Stimulated activated CD8-positive, alpha-beta memory T cell treated with anti-CD3 and anti-CD28 coated beads, Interleukin-7, amount 100 ng/mL, for 1 hour (primary cell): ENCODE measurements at places on chromosomes 4 and X.

- DNase-seq, result no peak
These were observed 98.3 kb upstream of the CXXC4 start for GRCh38 chr4:104593019-104593418.

DNA sequence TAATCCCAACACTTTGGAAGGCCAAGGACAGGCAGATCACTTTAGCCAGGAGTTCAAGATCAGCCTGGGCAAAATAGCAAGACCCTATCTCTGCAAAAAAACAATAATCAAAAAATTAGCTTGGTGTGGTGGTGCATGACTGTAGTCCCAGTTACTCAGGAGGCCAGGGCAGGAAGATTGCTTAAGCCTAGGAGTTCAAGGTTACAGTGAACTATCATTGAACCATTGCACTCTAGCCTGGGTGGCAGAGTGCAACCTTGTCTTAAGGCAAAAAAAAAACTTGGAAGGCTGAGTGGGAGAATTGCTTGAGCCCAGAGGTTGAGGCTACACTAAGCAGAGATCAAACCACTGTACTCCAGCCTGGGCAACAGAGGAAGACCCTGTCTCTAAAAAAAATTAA lies 5.2 kb upstream of the FRYL start:
- DNase-seq, result no peak

DNA sequence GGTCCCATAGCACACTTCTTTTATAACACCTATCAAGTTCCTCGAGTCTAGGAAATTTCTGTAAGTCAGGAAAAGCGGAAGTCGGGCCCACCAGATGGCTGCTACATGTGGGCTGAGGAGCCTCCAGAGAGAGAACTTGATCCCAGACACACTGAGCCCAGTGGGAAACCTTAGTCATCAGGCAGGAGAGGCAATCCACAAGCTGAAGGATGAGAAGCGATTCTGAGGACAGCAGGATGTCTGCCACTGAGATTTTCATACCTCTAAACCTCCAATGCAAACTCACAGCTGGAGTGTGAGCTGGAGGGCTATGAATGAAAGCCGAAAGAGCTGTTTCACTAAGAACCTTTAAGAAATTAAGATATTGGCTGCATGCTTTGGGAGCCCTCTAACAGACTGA lies 52.6 kb upstream of the PDHA1 start:
- no peak for DNase-seq

- DNase-seq, result peak; percentile 41
These were observed at the start of gene STK26 for GRCh38 chrX:132022967-132023895. TSS of gene STK26 (plus strand) at chrX:132023302. CDS start at chrX:132023618, 316 bp downstream.

GRCh38 chr4:41256740-41257256 lies at the start of gene UCHL1:
TSS of gene UCHL1 (plus strand) at chr4:41256928. CDS start at chr4:41256977, 49 bp downstream.
- no peak for DNase-seq

GRCh38 chr4:116906758-116907157 lies 178.6 kb downstream of the TRAM1L1 start:
- no peak for DNase-seq

DNA sequence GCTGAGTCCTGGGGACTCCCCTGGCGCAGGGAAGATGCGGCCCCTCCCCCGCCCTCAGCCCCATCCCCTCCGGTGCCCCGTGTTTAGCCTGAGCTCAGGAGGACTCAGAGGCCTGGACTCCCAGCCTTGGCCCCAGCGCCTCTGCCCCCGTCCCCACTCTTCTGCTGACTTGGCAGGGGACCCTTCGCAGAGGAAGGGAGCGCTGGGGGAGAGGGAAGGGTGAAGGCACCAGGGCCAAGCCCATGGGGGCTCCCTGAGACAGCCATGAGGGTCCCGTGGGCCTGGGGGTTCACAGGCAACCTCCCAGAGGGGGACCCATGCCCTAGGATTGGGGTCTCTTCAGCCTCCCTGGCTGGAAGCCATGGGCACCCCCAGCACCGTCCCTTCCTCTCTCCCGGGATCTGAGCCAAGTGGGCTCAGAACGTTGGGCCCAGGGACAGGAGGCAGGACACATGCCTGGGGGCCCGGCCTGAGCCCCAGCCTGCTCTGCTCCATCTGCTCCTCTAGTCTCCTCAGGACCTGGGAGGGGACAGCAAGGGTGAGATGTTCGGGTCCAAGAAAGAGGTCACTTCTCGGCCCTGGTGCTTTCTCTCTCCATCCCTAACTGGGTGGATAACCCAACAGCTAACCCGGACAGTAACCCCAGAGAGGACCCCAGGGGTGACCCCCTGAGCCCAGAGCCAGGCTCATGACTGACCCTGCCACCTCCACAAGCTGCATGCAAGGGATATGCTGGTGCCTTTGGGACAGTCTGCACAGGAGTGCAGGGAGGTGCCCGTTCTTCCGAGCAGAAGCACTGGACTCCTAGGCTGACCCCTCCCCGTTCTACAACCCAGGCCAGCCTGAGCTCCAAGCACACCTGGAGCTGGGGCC lies 1.5 kb upstream of the CPLX1 start:
- DNase-seq, result no peak

GRCh38 chr4:138832563-138832962 lies 183.0 kb upstream of the NOCT start:
- no peak for DNase-seq
